ENCODE measurements at places on chromosomes 1 and 21. TPM values are rescaled to one million over a fixed set of nuclear protein-coding genes. Genes with fewer than 3 reads are reported as not detected.

The COL11A1 gene
- total RNA-seq, result not detected

The PTPN7 gene
- 462 TPM for total RNA-seq

The COL8A2 gene
- total RNA-seq, result 0.38 TPM

The KIF26B gene
- 0.17 TPM for total RNA-seq

The PSMD4 gene
- total RNA-seq, result 239 TPM

The CLCA1 gene
- not detected for total RNA-seq

The PDPN gene
- total RNA-seq, result not detected

The FCRL2 gene
- total RNA-seq, result not detected

The DLGAP3 gene
- 0.72 TPM for total RNA-seq

The WDR26 gene
- 72.9 TPM for total RNA-seq

The CD84 gene
- 17.6 TPM for total RNA-seq

The FAM72C gene
- 8.2 TPM for total RNA-seq

The RBBP4 gene
- 295 TPM for total RNA-seq

The SPSB1 gene
- 0.40 TPM for total RNA-seq

All from activated CD8-positive, alpha-beta memory T cell treated with anti-CD3 and anti-CD28 coated beads for 36 hours (primary cell).